Suprapubic skin (tissue), 4 donors: ENCODE measurements at places on chromosomes 2 and 18.
A peak's percentile ranks its signal among the peaks of the same experiment; 100 is the strongest.

GRCh38 chr2:120227111-120227991 lies 4.2 kb upstream of the TMEM185B start:
- peak; percentile 56 for DNase-seq

DNA sequence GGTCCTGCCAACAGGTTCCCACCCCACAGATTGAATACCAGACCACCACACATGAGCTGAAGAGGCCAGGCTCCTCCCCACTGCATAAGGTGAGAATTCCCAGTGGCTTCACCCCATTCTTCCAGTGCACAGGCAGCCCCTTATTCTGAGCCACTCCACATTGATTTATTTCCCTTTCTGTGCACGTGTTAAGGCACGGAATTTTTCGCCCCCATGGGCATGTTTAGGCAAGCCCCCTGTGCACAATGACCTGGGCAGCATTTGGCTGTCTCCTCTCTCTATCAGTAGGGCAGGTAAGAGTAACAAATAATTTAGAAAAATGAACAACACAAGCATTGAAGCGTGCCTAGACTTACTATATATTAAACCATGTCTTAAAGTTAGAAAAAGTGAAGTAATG lies 15.2 kb upstream of the CHAC2 start:
- no peak for DNase-seq

DNA sequence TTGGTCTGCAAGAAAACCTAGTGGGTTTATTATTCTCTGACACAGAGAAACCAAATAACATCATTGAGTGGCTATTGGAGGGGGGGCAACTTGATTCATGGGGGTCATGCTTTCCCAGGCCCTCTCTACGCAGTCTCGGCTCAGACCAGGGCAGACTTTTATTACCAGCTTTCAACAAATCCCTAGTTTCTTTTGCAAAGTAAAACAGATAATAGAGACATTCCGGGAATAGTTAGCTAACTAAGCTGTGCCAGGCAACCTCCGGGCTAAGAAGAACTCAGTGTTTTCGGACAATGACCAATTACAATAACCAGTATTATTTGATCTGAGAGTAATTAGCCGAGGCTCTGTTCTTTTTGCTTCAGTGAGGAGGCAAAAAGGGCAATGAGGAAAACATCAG lies 66.3 kb downstream of the CDK15 start:
- no peak for DNase-seq

- no peak for DNase-seq
Measured at GRCh38 chr2:27249891-27250651, 12.8 kb downstream of the SLC30A3 start.

DNA sequence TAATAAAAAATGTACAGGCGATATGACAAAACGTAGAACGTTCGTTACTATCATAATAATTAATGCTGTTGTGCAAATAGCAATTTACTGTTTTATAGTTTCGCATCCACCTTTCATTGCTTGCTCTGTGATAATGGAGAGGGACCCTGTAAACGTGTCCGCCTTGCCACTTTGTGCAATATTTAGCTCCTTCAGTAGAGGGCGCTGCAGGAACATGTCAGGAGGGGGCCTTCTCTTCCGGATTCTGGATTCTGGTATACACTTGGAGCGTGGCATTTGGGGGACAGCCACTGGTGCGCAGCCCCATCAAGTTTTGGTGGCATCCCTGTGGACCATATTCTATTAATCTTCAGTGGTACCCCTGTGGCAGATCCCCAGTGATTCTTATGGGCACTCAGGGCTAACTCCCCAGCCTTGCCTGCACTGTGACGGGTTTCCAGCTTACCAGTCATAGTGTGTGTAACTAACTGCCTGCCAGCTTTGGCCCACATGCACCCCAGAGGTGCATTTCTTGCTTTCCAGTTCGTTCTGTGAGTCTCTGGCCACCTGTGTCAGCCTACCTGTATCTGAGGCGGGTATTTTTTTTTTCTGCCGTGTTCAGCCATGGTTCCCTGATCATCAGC lies 140.3 kb downstream of the CYRIA start:
- no peak for DNase-seq

DNA sequence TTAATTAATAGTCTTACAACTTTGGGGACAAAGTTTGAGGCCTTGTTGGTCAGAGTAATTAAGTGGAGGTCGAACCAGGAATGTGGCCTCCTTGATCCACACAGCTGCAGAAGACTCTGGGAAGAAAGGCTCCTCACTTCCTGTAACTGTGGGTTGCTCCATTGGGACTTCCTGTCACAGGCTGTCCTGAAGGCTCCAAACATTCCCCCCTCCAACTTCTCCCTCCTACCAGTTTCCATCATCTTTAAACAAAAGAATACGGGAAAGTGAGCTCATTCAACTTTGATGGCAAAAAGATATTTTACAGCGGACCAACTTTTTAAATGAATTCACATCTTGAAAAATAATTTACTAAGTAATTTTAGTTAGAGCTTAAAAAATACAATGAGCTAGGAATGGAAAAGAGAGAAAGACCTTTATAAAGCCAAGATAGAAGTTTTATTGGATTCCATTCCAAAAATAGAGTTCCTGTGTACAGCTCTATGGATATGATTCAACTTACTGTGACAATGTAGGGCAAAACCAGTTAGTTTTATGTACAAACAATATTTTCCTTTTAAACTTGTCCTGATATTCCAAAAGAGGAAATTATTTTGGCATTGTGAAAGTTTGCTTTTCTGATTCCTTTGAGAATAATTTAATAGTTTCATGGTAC lies 212.0 kb upstream of the NABP1 start:
- no peak for DNase-seq

DNA sequence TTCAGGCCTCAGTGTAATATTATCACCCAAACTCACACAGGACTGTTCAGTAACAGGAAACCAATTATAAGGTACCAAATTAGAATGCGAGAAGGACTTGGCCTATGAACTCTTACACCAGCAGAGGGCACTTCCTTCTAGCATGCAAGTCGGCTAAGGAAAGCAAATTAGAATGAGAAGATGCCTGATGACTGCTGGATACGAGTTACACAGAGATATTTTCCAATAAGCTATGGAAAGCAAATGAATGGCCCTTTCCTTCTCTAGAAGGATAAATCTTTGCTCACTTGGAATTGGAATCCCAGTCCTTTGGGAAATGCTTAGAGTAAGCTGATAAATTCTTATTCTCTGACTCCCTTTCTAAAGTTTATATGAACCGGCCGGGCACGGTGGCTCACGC lies 109.8 kb downstream of the AP1S3 start:
- DNase-seq, result no peak

DNA sequence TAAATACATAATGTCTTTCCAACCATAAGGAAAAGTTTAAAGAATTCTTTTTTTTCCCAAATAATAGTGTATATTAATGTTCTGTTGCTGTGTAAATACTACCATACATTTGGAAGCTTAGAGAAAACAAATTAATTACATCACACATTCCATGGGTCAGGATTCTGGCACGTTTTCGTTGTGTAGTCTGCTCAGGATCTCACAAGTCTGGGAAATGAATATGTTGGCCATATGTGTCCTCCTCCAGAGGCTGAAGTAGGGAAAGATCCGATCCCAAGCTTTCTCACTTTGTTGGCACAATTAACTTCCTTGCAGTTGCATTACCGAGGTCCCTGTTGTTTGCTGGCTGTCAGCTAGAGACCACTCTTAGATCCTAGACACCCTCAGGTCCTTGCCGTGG lies 83.9 kb downstream of the RPRM start:
- DNase-seq, result no peak

- no peak for DNase-seq
Measured at GRCh38 chr2:157822993-157823392, 53.1 kb downstream of the ACVR1 start.

DNA sequence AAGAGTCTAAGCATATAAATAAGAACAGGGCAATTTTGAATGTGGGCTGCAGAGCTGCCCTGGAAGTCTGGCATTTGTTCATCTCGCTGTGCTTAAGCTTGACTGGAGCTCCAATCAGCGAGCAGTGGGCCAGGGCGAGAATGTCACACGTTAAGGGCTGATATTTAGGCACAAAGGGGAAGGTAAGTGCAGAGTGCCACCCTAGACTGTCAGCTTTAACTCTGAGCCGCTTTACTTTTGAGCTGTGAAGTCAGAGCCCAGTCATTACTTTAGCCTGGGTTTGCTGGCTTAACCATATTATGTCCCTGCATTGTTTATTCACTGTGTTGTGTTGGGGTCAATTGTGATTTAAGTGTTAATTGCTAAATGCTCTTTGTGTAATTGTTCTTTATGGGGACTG lies 236.1 kb upstream of the SIX3 start:
- no peak for DNase-seq

- no peak for DNase-seq
Measured at GRCh38 chr2:161233858-161234431, 73.7 kb downstream of the TANK start.

DNA sequence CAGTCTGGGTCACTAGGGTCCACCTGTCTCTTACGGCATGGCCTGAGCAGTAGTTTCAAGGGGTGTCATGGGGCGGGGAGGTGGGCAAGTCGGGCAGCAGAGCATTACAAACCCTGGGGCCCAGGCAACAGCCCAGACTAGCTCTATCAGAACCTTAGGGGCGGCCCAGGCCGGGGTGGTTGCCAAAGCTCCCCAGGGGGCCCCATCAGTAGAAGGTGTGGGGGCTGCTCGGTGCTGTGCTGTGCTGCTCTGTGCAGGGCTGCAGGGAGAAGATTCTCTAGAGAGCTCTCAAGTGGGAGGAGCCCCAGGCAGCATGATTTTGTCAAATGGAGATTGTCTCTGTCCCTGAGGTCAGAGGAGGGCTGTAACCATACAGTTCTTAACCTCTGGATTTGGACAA lies 36.4 kb upstream of the SLC14A1 start:
- DNase-seq, result no peak

- DNase-seq, result no peak
Measured at GRCh38 chr2:363824-364470, 76.1 kb upstream of the ALKAL2 start.

DNA sequence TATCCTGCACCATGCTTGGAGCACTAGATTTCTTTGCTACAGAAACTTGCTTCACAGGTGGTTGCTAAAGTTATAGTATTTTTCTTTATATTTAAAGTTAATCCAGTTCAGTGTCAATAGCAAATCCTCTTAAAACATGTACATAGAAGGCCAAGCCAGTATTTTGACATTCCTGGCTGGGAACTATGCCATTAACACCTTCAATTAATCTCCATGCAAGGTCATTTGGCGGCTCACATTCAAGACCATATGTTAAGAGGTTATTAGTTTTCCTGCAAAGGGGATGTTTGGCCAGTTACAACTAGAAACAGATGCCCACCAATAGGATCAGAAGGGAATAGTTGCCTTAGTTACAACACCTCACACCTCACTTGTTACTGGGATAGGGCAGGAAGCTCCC lies 261.3 kb upstream of the MEIS1 start:
- no peak for DNase-seq

GRCh38 chr2:58553937-58554336 lies 312.8 kb upstream of the FANCL start:
- no peak for DNase-seq

DNA sequence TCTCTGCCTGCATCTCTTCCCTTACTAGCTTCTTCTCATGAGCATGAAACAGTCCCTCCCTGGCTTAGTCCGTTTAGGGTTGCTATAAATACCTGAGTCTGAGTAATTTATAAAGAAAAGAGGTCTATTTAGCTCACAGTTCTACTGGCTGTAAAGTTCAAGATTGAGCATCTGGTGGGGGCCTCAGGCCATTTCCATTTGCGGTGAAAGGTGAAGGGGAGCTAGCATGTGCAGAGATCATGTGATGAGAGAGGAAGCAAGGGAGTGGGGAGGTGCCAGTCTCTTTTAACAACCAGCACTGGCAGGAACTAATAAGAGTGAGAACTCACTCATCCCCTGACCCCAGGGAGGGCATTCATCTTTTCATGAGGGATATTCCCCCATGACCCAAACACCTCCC lies 26.8 kb downstream of the RHBDD1 start:
- no peak for DNase-seq

GRCh38 chr18:37334631-37335408 lies 230.8 kb downstream of the CELF4 start:
- DNase-seq, result no peak

DNA sequence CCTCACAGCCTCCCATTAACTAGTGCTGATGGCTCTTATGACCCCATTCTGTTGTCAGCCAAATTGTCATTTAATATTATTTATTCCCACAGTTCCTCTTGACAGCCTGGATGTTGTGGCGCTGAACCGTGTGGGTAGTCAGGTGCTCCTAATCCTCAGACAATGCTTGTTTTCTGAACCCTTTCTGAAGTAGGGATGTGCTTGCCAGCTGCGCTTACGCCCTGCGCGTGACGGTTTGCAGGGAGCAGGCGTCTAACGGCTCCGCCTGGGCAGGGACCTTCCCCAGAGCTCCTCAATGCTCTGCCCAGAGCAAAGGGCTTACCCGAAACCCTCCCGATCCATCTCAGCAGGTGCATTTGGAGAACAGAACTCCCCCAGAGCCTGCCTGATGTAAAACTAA lies 358.2 kb upstream of the MYT1L start:
- DNase-seq, result no peak

- no peak for DNase-seq
Measured at GRCh38 chr2:8162552-8162951, 519.3 kb upstream of the ID2 start.

- DNase-seq, result no peak
Measured at GRCh38 chr2:231258701-231259100, 60.3 kb downstream of the ARMC9 start.

DNA sequence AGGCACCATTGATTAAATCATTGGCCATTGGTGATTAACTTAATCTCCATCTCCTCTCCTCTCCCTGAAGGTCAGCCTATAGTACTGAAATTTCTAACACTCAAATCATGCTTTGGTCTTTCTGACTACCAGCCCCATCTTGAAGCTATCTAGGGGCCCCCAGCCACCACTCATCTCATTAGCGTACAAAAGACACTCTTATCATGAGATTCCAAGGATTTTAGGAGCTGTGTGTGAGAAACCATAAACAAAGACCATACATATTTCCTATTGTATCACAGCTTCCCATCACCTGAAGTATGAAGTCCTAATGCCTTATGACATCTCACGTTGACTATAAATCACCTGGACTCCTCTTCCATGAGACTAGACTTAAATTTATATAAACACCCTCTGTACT lies 94.0 kb upstream of the B3GNT2 start:
- no peak for DNase-seq

GRCh38 chr18:55509631-55510324 lies 78.2 kb downstream of the TCF4 start:
- no peak for DNase-seq

- DNase-seq, result no peak
Measured at GRCh38 chr2:29314816-29315571, 199.8 kb downstream of the CLIP4 start.

DNA sequence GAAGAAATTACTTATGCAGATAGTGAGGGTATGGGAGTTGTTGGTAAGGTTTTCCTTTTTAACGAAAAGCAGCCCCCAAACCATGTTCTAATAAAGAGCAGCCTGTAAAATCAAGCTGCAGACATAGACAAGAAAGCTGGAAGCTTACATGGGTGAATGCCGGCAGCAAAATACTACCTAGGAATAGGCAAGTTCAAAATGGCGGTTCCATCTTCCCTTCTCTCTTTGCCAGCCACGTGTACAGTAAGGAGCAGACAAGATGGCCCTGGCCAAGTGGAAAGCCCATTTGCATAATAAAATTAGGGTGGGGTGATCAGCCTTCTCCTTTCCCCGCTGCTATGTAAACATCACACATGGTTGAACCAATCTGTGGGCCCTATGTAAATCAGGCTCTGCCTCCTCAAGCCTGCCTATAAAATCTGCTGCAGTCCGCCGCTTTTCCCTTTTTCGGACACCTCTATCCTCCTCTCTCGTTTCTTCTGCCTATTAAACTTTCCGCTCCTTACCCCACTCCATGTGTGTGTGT lies 155.0 kb downstream of the ZBTB7C start:
- DNase-seq, result no peak

- DNase-seq, result no peak
Measured at GRCh38 chr2:130824492-130825061, 12.1 kb upstream of the ARHGEF4 start.
